ENCODE measurements at places on chromosomes 16 and 17.

GRCh38 chr17:79931817-79932309 is 92.6 kb upstream of the CBX4 start:
- no peak for DNase-seq

DNA sequence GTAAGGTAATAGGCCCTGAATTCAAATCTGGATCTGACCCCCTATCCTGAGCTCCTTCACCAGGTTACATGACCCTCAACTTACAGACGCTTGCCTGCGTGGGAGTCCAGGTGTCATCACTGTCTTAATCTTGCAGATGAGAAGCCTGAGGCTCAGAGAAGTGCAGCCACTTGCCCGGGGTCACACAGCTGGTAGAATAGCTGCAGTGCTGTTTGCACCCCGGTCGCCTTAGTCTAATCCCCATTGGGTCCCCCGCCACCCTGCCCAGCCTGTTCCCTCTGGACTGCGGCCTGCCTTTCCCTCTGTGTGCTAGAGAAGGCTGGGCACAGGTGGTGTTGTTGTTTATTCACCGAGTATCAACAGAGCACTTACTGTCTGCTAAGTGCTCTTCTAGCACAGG is 107.0 kb downstream of the SDR42E1 start:
- DNase-seq: no peak

DNA sequence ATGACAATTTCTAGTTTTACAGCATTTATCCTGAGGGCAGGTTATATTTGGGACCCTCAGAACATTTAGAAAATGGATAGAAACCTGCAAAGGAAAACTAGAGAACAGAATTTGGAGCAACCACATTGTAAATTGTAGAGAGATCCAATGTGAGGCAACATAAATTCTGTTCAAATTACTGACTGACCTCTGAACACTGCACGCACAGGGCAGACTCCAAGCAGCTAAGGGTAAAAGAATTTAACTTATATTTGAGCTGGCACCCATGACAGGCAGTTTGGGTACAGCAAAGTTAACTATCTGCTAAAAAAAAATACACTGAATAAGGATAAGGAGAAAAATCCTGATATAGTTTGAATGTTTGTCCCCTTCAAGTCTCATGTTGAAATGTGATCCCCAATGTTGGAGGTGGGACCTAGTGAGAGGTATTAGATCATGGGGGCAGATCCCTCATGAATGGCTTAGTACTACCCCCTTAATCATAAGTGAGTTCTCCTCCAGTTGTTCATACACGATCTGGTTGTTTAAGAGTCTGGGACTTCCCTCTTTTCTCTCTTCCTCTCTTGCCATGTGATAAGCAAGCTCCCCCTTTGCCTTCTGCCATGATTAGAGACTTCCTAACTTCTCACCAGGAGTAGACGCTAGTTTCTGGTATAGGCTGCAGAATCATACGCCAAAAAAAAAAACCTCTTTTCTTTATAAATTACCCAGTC is 75.7 kb downstream of the FBXL20 start:
- no peak for DNase-seq

DNA sequence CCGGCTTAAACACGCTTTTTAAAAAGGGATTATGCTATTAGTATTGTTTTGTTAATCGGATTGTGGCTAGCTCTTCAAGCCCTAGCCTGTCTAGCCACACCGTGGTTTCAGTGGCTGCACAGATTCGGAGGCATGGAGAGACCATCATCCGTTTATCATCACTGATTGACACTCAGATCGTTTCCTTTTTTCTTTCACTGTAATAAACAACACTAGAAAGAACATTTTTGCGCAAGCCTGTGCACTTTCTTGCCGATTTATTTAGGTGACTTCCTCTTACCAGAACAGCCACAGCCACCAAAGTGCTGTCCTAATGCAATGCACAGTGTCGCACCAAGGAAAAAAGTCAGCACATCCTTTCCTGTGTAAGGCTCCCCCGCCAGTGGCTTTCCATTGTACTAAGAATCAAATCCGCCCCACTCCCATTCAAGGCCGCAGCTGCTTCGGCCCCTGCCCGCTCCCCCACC is 78.2 kb downstream of the CRISPLD2 start:
- no peak for DNase-seq

GRCh38 chr17:17206913-17207335 is 791 bp upstream of the PLD6 start:
- no peak for DNase-seq

- peak; percentile 68 for DNase-seq
These were observed 2.3 kb downstream of the TOP2A start for GRCh38 chr17:40415390-40415789.

DNA sequence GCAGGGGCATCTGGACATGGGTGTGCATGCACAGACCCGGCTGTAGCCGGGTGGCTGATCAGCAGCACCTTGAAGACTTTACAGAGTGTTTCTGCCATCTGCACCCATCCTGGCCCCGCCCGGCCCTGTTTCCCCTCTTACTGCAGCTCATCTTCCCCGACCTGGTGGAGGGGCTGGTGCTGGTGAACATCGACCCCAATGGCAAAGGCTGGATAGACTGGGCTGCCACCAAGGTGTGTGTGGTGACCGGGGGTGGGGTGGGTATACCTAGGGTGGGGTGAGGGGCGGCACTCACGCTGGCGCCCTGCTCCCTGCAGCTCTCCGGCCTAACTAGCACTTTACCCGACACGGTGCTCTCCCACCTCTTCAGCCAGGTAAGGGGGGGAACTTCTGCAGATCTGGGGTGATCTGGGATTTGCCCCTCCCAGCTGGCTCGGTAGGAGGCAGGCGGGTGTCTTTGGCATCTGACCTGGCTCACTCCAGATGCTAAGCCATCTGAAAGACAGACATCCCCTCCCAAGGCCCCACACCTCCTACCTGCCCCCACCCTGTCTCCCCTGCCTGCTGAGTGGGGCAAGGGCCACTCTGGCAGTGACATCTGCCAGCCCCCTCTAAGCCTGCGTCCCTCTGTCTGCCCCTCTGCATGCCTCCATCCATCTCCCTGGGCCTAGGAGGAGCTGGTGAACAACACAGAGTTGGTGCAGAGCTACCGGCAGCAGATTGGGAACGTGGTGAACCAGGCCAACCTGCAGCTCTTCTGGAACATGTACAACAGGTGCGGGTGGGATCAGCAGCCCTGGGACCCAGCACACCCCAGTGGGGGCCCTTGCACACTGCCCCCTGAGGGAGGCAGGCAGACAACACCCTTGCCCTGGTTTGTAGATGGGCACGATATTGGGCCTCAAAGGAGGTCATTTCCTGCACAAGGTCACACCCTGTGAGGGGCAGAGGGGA is 6.6 kb downstream of the NDRG4 start:
- no peak for DNase-seq

DNA sequence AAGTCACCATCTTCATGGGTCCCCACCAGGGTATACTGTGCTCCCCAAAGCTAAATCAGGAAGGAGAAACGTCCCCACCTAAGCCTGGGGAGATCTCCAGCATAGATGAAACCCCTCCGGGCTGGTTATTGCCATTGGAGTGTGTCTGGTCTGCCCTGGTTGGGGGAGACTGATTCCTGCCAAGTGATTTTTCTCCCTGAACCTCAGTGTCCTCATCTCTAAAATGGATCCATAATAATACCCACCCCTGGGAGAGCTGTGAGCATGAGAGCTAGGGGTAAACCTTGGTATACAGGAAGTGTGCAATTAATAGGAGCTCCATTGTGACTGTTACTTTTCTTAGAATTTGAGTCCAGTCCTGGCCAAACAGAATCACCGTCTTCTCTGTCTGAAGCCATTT is 111.1 kb downstream of the CMIP start:
- DNase-seq: no peak

DNA sequence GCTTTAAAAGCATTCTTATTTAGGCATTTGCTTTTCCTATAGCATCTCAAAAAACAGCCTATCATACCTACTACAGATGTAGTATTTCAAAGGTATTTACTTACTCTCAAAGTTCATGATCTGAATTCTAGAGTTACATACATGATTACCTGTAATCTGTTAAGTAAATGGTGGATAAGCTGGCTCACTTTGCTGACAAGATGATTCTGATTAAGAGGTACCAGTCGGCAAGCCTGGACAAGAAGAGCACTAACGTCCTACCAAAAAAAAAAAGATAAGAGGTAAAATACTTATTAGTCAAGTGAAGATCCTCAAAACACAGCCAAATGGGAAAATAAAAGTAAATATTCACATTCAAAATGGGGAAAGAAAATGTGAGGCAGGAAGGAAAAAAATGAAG is 2.7 kb downstream of the HEATR6 start:
- no peak for DNase-seq

Data from MCF 10A (cell line).